Smooth muscle cell of trachea (primary cell): ENCODE measurements at places on chromosomes 1 and 21. TPM values are rescaled to one million over a fixed set of nuclear protein-coding genes. Genes with fewer than 3 reads are reported as not detected.

BTG3 gene
- 21.8 and 31.9 TPM in 2 replicates for total RNA-seq

STUM gene
- total RNA-seq, result under 0.01 TPM in 1 of 2 replicates, not detected in the other

TSSK3 gene
- total RNA-seq, result 1.0 and 1.3 TPM in 2 replicates

IGSF9 gene
- total RNA-seq, result not detected in 2 replicates

CR1L gene
- total RNA-seq, result not detected in 2 replicates

CTSK gene
- 224 and 295 TPM in 2 replicates for total RNA-seq

CRNN gene
- not detected in 2 replicates for total RNA-seq

SLC1A7 gene
- 0.73 and 1.2 TPM in 2 replicates for total RNA-seq

CACHD1 gene
- total RNA-seq, result 4.5 and 5.3 TPM in 2 replicates

TRIM58 gene
- total RNA-seq, result under 0.01 TPM in 1 of 2 replicates, not detected in the other

CYYR1 gene
- under 0.01 and 0.15 TPM in 2 replicates for total RNA-seq

TTC13 gene
- 8.8 and 11.8 TPM in 2 replicates for total RNA-seq

WDR64 gene
- total RNA-seq, result not detected in 2 replicates

RXRG gene
- total RNA-seq, result 0.17 TPM in 1 of 2 replicates, not detected in the other

AK5 gene
- total RNA-seq, result 69.1 and 72.4 TPM in 2 replicates

MUL1 gene
- 26.3 and 33.2 TPM in 2 replicates for total RNA-seq

USP25 gene
- total RNA-seq, result 50.1 and 50.5 TPM in 2 replicates

IQCC gene
- 1.5 and 2.0 TPM in 2 replicates for total RNA-seq

LYST gene
- total RNA-seq, result 23.7 and 35.7 TPM in 2 replicates

RGS8 gene
- under 0.01 TPM in 1 of 2 replicates, not detected in the other for total RNA-seq

AIRE gene
- under 0.01 TPM in 1 of 2 replicates, not detected in the other for total RNA-seq

UTS2 gene
- not detected in 2 replicates for total RNA-seq

OR10J1 gene
- not detected in 2 replicates for total RNA-seq

CLEC20A gene
- total RNA-seq, result not detected in 2 replicates

NUDT4B gene
- total RNA-seq, result 8.3 and 17.0 TPM in 2 replicates

TNFRSF4 gene
- total RNA-seq, result under 0.01 and 0.17 TPM in 2 replicates

RAP1A gene
- 18.2 and 40.0 TPM in 2 replicates for total RNA-seq

SIM2 gene
- 0.17 TPM in 1 of 2 replicates, not detected in the other for total RNA-seq

MTF2 gene
- total RNA-seq, result 9.9 and 15.7 TPM in 2 replicates

GPR153 gene
- 6.4 and 26.5 TPM in 2 replicates for total RNA-seq

CELA3A gene
- not detected in 2 replicates for total RNA-seq

OPTC gene
- total RNA-seq, result not detected in 2 replicates

ASPM gene
- 2.0 and 60.8 TPM in 2 replicates for total RNA-seq

RHBDL2 gene
- total RNA-seq, result 0.73 and 0.83 TPM in 2 replicates

THEMIS2 gene
- 5.2 and 15.4 TPM in 2 replicates for total RNA-seq

ARMH1 gene
- 1.3 and 5.0 TPM in 2 replicates for total RNA-seq

NEXN gene
- 13.1 and 18.8 TPM in 2 replicates for total RNA-seq

C1QB gene
- total RNA-seq, result not detected in 2 replicates

KRTAP12-2 gene
- not detected in 2 replicates for total RNA-seq

OLFM3 gene
- total RNA-seq, result not detected in 2 replicates

HCRTR1 gene
- not detected in 2 replicates for total RNA-seq

GNG12 gene
- 143 and 166 TPM in 2 replicates for total RNA-seq

MLLT11 gene
- total RNA-seq, result 2.9 and 3.1 TPM in 2 replicates

GPR52 gene
- total RNA-seq, result 0.50 and 1.5 TPM in 2 replicates

TLR5 gene
- total RNA-seq, result 0.17 TPM in 1 of 2 replicates, not detected in the other

LENEP gene
- not detected in 2 replicates for total RNA-seq

SPRR2G gene
- total RNA-seq, result not detected in 2 replicates

FAM131C gene
- total RNA-seq, result 0.15 and 0.50 TPM in 2 replicates

ATP13A2 gene
- 14.0 and 21.0 TPM in 2 replicates for total RNA-seq

HES2 gene
- 0.15 and 1.3 TPM in 2 replicates for total RNA-seq
